ENCODE measurements at places on chromosomes 13 and 19.

- DNase-seq, result no peak
These were observed 70.0 kb downstream of the KCTD15 start for GRCh38 chr19:33866696-33867095.

GRCh38 chr19:31312677-31313244 lies 36.5 kb downstream of the TSHZ3 start:
- DNase-seq, result no peak

DNA sequence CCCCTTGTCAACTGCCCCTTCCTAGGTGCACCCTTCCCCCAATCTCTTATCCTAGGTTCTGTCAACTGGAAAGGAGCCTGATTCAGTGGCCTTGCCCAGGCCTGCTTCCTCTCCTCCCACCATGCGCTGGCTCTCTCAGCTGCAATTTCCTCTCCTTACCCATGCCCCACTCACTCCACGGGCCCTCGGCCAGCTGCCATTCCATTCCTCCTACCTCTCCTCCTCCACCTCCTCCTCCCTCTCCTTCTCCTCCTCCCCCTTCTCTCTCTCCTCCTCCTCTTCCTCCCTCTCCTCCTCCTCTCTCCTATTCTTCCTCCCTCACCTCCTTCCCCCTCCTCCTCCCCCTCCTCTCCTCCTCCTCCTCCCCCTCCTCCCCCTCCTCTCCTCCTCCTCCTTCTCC lies 9.6 kb upstream of the TIMM44 start:
- DNase-seq, result no peak

GRCh38 chr19:5814123-5814851 lies 9.4 kb downstream of the NRTN start:
- DNase-seq, result no peak

DNA sequence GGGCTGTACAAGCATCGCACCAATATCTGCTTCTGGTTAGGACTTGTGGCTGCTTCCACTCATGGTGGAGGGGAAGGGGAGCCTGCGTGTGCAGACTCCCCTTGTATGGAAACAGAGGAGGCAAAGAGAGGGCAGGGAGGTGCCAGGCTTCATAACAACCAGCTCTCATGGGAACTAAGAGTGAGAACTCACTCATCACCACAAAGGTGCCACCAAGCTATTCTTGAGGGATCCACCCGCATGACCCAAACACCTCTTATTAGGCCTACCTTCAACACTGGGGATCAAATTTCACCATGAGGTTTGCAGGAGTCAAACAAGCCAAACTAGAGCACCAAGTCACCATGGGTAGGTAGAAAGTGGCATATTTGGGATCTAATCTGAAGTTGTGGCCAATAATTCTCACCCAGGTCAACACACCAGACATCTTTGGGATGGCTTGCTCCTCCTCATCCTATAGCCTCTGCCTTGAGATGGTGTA lies 46.4 kb downstream of the RUBCNL start:
- no peak for DNase-seq

DNA sequence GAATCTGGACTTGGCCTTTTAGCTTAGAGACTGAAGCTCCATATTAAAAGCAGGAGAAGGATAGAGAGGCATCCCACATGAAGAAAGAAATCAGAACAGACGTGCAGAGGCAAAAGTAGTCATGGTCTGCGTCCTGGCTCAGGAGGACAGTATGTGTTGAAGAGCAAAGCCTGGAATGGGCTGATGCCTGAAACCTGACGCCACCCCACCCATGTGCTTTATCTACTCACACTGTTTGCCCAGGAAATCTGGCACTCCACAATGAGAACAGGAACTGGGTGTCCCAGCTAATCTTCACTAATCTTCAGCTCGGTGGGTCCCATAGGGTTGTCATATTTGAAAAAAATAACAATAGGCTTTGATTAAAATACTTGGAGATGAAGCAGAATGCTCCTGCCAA lies 549.0 kb upstream of the GPC6 start:
- no peak for DNase-seq

GRCh38 chr13:51518827-51519226 lies 65.4 kb upstream of the WDFY2 start:
- no peak for DNase-seq

GRCh38 chr13:89550938-89551337 lies 1796.5 kb upstream of the MIR17HG start:
- DNase-seq, result no peak

DNA sequence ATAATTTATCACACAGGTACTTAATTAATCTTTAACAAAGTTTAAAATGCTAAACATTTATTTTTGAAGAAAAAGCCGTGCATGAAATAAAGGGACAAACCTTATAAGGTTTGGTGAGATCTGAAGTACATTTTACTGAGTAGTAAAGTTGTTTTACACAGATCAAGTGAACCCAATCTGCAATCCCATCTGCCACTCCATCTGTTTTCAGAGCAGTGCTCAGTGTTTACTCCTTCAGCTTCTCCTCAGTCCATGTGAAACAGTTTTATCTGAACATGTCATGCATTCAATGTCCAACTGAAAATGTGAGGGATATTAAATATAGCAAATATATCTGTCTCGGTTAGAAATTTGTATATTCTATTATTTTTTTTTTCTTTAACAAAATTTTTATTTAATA lies 166.8 kb downstream of the MAB21L1 start:
- no peak for DNase-seq

GRCh38 chr19:13189600-13189999 lies 39.4 kb downstream of the IER2 start:
- DNase-seq, result no peak

DNA sequence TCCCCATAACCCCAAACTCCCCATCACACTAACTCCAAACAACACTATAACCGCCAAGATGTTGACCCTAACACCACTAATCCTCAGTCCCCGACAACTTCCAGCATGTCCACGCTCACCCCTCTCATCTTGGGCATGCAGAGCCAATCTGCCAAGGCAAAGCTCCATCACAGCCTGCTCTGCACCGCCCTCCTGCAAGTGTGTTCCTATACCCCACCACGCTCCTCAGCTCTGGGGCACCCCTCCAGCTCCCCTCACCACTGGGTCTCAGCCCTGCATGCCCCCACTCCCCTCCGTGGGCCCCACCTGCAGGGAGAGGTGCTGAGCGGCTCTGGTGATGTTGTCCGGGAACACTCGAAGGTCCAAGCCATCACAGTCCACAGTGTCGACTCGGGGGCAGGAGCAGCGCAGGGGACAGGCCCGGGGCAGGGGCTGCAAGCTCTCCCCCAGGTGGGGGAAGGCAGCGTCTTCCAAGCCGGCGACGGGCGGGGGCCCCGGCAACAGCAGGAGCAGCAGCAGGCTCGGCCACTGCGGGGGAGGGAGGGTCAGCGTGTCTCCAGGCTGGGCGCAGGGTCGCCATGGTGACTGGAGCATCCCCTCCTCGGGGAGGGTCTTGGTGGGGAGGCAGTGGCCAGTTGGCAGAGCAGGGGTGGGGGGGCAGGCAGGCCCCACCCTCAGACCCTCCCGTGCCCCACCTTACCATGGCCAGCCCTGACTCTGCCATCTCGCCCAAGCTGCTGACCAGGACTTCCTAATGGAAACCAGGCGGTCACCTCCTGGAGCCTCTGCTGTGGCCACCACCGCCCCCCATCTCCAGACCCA lies 527 bp downstream of the PODNL1 start:
- DNase-seq, result no peak

GRCh38 chr19:35045667-35046300 lies 4.3 kb downstream of the HPN start:
- peak; percentile 63 for DNase-seq

DNA sequence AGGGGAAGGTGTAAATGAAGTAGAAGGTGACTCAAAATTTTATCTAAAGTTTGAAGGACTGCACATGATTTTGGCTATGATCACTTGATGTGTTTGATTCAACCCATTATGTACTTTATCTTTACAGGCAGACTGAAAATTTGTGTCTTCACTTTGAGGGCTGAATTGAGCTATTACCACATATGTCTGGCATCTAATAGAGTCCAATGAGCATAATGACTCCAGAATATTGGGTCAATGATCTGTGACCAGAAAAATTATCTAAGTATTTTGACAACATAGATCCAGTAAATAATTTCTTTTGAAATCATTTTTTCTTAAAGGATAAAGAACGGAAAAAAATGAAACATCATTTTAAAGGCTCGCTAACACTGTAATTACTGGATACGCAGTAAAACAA lies 2810.0 kb downstream of the PCDH9 start:
- DNase-seq, result no peak

DNA sequence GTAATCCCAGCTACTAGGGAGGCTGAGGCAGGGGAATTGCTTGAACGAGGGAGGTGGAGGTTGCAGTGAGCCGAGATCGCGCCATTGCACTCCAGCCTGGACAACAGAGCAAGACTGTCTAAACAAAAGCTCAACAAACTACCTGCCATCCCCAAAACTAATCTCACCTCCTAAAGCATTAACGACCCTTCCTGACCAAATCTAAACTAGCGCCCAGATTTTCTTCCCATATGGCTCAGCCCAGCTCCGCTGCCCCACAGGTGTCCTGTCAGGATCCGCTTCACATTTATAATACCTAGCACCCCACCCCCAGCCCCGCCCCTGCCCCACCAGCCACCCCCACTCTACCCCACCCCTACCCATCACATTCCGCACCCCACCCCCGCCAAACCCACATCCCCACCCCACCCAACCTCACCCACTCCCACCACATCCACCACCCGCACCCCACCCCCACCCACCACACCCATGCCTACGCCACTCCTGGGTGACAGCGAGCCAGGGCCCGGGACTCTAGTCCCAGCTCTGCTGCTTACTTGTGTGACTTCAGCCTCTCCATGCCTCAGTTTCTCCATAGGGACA lies 599 bp downstream of the C19orf12 start:
- DNase-seq, result no peak

DNA sequence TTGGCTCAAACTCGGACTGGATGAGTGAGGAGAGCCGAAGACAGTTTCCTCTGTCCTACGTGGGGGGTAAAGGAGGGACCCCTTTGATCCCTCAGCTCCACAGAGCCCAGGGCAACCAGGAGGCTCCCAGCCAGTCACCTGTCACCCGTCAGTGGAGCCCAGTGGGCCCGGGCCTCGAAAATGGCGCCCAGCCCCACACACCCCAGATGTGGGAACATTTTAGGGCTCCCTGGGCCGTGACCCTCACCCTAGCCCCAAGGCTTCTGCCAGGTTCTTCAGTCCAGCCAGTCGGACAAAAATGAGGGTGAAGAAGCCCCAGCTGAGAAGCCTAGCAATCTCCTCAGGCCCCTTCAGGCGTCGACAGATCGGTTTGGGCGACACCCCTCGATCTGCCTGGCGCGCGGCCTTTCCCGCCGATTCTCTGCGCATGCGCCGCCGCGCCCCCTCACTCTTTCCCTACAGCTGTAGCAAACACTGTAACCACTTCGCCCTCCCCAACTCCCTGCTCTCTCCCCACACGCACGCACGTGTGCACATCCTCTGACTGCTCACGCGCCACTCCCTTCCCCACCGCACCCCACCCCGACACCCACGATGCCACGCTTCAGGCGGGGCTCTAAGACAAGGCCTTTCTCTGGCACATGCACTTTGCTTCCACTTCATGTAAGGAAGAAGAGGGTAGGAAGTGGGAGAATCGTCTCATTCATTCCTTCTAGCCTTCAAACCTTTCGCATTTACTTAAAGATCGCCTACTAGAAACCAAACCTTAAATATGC lies at the start of gene SLC6A16:
TSS of gene SLC6A16 (minus strand) at position 391 of the 776 bp plus-strand sequence. CDS start 13,844 bp downstream, outside the sequence.
- no peak for DNase-seq

- no peak for DNase-seq
These were observed 98.0 kb downstream of the SPRY2 start for GRCh38 chr13:80242728-80243427.

DNA sequence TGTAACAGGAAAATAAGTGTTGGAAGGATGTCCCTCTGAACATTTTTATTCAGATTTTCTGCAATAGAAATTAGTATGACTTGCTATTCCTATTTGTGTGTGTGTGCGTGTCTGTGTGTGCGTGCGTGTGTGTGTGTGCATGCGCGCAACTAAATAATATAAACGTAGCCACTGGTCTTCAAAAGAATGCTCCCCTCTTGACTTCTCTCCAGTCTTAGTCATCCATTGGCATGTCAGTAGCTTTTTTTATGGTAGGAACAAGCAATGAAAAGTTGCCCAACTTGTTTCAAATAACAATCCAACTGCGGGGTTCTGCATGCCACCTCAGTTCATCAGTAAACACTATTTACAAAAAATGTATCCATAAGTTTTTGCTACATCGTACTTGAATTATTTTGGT lies 249.6 kb downstream of the GPC6 start:
- peak; percentile 8 for DNase-seq

GRCh38 chr19:48668332-48668731 lies 4.5 kb downstream of the NTN5 start:
- DNase-seq, result no peak

- no peak for DNase-seq
These were observed 1.6 kb upstream of the APOC1 start for GRCh38 chr19:44912854-44913253.

- no peak for DNase-seq
These were observed 4.3 kb downstream of the CSNK1A1L start for GRCh38 chr13:37101201-37101600.

- DNase-seq, result no peak
These were observed 128.0 kb downstream of the DCT start for GRCh38 chr13:94351292-94351990.

GRCh38 chr19:11949201-11949600 lies 15.6 kb upstream of the ZNF763 start:
- no peak for DNase-seq

DNA sequence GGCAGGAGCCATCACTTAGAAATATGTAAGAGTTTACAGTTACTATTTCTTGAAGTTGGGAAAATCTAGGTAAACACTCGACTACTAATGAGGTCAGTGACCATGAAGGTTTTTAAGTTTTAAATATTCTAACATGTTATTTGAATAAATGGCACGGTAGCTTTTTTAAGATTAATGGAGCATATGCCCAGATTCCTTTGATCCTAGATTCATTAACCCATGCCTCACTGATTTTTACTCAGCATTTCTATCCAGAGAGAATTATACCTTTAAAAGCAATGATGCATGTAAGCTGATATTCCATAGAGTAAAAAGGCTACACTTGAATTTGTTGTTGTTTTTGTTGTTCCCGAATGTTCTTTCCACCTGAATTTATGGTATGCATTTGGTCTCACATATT lies 541.4 kb downstream of the DACH1 start:
- DNase-seq, result no peak

- DNase-seq, result peak; percentile 97
These were observed 21.9 kb downstream of the ATP11A start for GRCh38 chr13:112711528-112712265.

DNA sequence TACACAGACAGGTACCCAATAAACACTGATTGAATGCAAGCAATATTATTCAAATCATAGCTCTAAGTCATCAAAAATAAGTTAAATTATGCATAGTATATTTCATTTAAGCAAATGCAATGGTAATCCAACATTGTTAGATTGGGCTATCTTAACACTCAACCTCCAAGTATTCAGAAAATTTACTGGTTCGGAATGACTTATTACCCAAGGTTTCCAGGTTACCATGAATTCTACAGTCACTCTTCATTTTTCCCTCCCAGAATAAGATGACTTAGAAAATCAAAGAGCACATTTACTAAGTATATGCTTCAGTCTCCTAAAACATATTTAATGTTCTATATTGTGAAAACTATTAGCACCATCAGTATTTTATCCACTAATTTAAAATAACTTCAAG lies 6.0 kb downstream of the UBL3 start:
- DNase-seq, result no peak

DNA sequence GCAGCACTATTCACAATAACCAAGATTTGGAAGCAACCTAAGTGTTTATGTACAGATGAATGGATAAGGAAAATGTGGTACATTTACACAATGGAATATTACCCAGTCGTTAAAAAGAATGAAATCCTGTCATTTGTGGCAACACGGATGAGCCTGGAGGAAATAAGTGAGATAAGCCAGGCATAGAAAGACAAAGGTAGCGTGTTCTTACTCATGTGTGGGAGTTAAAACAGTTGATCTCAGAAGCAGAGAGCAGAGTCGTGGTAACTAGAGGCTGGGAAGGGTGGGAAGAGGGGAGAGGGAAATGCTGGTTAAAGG lies 29.5 kb downstream of the LILRB4 start:
- no peak for DNase-seq

Data from HT-29 (cell line).